Stimulated activated CD8-positive, alpha-beta memory T cell treated with anti-CD3 and anti-CD28 coated beads, Interleukin-7, amount 100 ng/mL, for 4 hours (primary cell): ENCODE measurements at places on chromosomes 1 and 21.

DNA sequence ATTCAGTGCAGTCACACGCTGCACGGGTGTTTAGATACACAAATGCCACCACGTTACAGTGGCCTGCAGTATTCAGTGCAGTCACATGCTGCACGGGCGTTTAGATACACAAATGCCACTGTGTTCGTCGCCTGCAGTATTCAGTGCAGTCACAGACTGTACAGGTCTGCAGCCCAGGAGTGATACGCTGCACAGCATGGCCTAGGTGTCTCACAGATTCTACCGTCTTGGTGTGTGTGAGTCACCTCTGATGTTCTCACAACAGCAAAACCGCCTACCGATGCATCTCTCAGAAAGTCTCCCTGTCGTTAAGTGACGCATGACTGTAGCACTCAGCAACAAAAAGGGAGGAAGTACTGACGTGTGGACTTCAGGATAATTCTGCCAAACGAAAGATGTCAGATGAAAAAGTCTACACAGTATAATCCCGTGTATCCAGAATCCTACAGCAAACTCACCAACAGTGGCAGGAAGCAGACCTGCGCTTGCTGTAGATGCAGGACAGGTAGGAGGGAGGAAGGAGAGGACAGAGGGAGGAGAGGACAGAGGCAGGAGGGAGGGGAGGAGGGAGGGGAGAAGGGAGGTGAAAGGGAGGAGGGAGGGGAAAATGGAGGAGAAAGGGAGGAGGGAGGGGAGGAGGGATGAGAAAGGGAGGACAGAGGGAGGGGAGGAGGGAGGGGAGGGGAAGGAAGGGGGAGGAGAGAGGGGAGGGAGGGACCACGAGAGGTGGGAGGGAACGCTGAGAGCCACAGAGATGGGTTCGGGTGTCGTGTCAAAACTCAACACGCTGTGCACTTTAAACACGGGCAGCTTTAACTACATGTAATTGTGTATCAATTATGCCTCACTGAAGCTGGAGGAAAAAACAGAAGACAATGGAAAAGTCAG, 36.3 kb upstream of the PCBP3 start:
- no peak for DNase-seq

DNA sequence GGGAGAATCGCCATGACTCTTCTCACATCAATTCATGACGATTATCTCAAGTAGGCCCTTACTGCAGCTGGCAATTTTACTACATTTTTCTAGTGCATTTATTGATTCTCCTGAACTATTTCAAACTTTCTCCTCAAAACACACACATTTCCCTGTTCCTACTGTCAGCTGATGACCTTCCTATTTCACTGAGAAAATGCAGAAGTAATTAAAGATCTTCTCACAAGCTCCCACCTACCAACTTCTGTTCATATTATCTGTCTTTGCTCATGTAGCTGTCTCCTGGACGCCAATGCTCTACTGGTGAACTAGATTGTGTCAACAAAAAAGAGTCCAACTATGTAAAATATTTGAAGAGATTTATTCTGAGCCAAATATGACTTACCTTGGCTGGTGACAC, 36.4 kb upstream of the FASLG start:
- DNase-seq, result no peak

DNA sequence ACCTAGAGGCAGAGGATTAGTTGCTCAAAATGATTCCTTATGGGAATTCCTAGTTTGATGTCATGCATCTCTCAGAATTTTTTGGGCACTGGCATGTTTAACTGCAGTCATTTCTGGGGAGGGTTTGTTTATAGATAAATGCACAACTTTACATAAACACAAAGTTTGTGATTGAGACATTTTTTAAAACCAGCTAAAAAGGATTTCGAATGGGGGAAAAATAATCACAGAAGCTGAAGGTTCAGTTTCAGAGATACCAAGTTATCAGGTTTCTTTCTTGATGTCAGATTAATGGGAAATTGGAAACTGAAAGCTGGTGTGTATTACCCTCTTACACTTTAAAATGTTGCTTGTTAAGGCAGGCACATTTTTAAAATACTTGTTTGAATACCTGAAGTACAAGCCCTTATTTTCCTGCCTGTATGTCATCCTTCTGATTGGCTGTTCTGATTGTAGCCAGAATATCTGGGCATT, 72.1 kb downstream of the DISP1 start:
- no peak for DNase-seq

GRCh38 chr1:76871355-76871974, 4.2 kb downstream of the ST6GALNAC5 start:
- DNase-seq, result no peak

GRCh38 chr1:177629526-177629925, 340.3 kb downstream of the SEC16B start:
- no peak for DNase-seq

- DNase-seq, result no peak
These were observed 119.3 kb upstream of the CDC42BPA start for GRCh38 chr1:227437495-227438008.

GRCh38 chr1:160459687-160460086, 59.3 kb downstream of the VANGL2 start:
- DNase-seq, result no peak

- DNase-seq, result no peak
These were observed 160.1 kb downstream of the PTPRC start for GRCh38 chr1:198798923-198799386.

- DNase-seq, result no peak
These were observed 158.9 kb upstream of the JUN start for GRCh38 chr1:58942759-58943191.

DNA sequence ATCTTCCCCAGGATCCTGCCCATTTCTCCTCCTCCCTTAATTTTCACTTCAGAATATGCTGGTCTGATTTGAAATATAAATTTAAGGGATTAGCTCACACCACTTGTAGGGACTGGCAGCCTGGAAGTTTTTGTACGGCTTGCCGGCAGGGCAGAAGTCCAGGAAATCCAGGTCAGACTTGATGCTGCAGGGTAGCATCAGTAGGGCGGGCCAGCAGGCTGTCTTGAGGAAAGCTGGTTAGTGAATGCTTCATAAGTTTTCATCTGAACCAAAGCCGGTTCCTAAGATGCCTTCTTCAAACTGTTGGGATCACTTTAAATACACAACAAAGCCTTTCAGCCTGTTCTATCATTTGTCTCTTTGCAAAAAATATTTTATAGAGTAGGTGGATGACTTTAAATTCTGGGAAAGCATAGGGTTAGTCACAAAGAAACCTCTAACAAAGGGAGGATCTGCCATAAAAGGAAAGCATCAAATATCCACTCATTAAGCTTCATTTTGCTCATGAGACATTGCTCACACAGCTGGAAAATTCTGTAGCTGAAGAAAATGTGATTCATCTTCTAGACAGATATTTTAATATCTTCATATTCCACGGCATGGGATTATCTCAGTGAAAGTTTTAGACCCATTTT, 90.7 kb upstream of the GFI1 start:
- no peak for DNase-seq

GRCh38 chr1:226566234-226566633, 17.7 kb downstream of the STUM start:
- no peak for DNase-seq

- DNase-seq, result no peak
These were observed 51.4 kb downstream of the MARK1 start for GRCh38 chr1:220579317-220579716.

- DNase-seq, result no peak
These were observed 96.0 kb upstream of the DUSP10 start for GRCh38 chr1:221837896-221838295.

DNA sequence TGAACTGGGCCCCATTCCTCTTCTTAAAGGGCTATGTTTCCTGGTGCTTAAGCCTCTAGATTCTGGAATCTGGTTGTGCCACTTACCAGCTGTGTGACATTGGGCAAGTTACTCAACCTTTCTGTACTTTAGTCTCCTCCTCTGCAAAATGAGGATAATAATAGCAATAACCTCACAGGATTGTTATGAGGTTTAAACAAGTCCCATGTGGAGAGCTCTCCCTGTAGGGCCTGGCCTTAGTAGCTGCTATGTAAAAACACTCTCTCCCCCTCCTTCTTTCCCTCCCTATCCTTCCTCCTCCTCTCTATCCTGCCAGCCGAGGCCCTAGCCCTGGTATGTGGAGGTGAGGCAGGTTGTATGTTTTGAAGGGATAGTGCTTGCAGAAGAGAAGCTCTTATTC, 8.2 kb upstream of the PEAR1 start:
- DNase-seq, result no peak

GRCh38 chr1:157969697-157970485, 23.6 kb upstream of the KIRREL1 start:
- DNase-seq, result no peak

GRCh38 chr1:147273409-147274336, 31.2 kb downstream of the CHD1L start:
- no peak for DNase-seq

DNA sequence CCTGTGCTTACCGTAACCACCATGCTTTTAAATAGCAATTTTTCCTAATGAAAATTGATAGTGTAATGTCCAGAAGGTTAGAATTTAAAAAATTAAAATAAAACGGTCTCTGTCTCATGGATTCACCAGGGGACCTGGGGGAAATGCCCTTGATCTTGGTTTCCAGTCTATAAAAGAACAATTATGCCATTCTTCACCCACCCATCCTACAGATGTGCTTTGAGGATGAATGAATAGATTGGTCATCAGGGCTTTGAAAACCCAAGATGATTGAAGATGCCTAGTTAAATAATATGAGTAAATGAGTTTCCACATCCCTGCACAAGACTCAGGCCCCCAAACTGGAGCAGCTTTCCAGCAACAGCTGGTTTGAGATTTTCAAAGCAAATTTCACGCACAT, 38.7 kb downstream of the CNN3 start:
- DNase-seq, result no peak

- DNase-seq, result no peak
These were observed 6.1 kb downstream of the NPL start for GRCh38 chr1:182795563-182796228.

DNA sequence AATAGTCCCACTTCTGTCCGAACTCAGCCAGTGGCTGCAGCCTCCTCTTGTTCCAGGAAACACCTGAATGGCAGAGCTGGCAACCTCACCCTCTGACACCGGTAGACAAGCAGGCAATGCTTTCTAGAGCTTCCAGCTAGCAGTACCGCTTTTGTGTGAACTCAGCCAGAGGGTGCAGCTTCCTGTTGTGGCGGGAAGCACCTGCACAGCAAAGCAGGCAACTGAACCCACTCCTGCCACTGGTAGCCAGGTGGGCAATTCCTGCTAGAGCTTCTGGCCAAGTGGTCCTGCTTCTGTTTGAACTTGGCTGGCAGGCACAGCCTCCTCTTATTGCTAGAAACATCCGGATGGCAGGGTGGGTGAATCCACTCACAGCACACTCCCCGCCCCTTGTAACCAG, 40.1 kb upstream of the TMPRSS15 start:
- no peak for DNase-seq

DNA sequence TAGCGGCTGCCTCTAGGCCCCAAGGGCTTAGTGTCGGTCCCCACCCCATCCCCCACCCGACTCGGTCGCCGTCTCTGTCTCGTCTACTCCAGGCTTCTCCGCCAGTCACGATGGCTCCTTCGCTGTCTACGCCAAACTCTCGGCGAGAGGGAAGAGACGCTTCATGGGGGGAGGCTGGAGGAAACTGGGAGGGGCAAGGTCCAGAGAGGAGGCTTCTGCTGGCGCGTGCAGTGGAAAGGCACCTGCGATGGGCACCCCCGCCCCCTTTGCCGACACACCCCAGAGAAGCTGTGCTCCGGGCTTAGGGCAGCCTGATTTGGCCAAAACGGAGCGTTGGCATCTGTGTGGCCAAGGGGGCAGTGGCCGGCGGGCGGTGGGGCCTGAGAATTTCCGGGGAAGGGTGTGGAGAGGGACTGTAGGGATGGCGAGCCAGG, 1.2 kb upstream of the CSMD2 start:
- no peak for DNase-seq

GRCh38 chr1:245169376-245169775, 14.6 kb downstream of the KIF26B start:
- no peak for DNase-seq

GRCh38 chr1:76225526-76225925, 151.0 kb downstream of the ST6GALNAC3 start:
- DNase-seq, result no peak

GRCh38 chr1:42941640-42942330, 16.9 kb downstream of the SLC2A1 start:
- DNase-seq, result no peak
